ENCODE measurements at places on chromosomes 12 and 14.

DNA sequence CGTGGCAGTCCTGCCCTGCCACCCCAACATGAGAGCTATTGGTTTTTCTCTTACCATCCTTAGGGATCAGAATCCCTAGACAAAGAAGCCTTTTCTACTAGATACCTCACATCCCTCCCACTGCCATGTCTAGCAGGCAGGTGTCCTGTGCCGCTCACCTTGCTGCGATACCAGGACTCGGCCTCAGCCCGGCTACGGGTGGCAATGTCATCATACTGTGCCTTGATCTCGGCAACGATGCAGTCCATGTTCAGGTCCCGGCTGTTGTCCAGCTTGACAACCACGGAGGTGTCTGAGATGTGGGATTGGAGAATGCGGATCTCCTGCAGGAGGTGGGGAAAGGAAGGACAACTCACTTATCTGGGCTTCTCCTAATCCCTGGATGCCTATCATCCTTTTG is 4.5 kb downstream of the KRT83 start:
- DNase-seq: no peak

DNA sequence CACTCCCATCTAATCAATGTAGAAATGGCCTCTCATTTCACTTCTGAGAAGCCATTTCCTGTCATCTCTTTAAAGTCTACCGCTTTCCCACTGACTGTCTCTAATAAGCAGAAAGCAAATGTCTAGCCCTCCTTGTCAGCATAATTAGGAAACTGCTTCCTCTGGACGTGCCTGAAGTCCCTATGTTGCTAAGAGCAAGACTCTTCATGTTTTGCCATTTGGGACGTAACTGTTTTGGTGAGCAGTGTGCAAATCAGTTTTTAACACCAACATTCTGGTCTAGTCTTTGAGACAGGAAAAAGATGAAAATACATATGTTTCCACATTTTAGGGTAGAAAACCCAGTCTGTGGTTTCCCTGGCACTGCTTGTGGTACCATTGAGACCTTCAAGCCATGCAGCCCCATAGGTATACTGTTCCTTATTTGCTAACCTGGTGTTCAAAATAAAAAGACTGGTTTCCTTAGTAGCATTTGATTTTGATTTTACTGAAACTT is 22.2 kb downstream of the IFNG start:
- no peak for DNase-seq

GRCh38 chr12:85985996-85986395 is 111.9 kb downstream of the NTS start:
- DNase-seq: no peak

DNA sequence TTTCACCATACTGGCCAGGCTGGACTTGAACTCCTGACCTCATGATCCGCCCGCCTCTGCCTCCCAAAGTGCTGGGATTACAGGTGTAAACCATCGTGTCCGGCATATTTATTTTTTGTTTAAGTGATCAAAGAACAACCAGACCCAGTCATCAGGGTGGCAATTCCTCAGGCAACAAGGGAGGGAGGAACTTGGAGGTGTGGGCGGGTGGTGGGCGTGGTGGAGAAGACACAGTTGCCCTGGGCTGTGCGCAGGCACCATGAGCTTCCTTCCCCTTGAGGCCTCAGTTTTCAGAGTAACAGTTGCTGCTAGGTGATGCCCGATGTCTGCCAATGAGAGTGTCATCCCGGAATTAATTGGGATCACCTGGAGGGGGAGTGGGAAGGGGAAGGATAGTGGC is 191.7 kb downstream of the ALG10 start:
- DNase-seq: no peak

DNA sequence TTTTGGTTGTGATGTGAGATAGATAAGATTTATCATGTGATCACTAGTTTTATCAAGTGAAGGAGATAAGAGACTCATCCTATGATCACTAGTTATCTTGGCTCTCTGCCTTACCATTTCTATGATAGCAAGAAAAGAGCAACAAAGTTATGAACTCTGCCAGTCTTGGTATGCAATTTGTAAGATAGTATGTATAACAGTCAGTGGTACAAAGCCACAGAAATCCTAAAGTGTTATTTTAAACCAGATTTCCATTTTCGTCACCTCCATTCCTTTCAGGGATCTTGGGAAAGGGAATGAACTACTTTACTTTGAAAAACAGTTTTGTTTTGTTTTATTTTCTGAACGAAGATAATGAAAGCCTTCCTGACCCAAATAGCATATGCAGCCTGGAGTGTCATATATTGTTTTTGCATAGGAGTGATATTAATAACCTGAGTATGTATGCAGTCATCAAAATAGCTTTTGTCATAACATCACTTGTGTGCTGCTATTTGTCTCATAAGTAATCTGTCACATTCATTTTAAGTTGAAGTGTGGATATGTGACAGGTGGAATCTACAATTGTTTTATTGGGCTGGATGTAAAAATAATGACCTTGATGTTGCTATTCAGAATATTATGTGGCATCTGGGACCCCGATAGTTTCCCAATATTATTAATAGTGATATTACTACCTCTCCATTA is 35.0 kb downstream of the FLRT2 start:
- DNase-seq: no peak

GRCh38 chr12:102201436-102202061 is 3.9 kb upstream of the PMCH start:
- no peak for DNase-seq

- no peak for DNase-seq
Measured at GRCh38 chr12:96766232-96766631, 140.8 kb upstream of the NEDD1 start.

DNA sequence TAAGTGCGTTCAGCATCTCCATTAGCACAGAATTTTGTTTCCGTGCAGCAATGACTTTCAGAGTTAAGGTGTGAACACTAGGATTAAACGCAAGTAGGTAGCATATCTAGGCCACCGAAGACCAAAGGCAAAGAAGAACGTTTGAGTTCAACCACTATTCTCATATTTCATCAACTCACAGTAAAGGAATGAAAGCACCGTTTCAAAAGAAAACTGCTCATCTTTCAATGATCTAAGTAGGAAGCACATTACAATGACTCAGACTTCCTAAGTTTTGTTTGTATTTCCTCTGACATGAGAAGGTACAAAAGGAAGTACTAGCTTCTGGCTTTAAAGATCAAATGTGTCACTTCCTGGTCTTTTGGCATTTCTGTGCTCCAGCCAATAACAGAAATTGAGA is 57.6 kb downstream of the ACADS start:
- no peak for DNase-seq

DNA sequence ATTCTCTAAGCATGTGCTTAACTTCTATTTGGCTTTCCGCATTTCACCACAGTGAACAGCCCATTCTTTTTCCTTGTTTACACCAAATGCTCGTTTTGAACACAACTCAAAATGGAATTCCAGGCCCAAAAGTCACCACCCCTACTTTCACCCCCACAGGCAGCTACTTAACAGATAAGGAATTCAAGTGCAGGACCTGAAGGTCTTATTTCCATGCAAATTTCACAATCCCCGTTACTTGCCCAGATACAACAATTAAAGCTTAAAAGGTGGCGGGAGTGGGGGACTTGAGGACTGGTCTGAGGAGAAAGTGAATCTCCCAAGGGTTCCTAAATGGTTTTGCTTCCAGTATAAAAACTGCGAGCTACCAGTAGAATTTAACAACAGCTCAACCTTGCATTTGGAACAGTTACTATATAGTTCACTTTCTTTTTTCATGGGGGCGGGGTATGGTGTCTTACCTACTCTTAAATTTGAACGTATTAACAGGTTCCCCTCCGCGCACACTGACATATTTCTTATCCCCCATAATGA is 3.7 kb downstream of the USP44 start:
- DNase-seq: no peak

DNA sequence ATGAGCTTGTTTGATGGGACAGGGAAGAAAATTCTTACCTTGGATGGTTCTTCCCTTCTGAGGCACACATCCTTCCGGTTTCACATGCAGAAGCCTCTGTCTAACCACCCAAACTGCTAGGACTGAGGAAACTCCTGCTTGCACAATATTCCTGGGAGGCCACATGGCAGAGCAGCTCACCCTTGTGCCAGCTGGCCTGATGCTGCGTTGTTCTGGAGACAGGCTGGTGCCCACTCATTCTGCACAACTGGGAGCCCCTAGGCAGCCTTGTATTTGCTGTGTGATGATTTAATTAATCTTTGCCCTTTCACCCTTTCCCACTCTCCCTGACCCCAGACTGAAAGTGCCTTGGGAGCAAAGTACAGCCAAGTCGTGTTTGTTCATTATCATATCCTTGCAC is 130.8 kb downstream of the RTN1 start:
- no peak for DNase-seq
